ENCODE measurements at places on chromosomes 6 and 20.
A peak's percentile ranks its signal among the peaks of the same experiment; 100 is the strongest.

DNA sequence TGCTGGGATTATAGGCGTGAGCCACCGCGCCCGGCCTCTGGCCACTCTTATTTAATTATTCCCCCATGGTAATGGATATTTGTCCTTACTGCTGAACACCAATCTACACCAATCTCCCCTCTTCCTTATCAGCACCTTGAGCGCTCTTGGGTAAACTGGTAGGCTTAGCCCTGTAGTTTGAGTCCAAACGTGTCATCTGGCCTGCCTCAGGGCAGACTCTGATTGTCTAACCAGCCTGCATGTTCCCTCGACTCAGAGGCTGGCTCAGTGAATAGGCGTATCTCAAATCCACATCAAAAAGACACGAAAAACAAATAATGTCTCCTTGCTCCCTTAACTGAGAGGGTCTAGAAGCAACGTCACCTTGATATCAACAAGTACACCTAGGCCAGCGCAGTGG is 260.9 kb downstream of the TFAP2C start:
- DNase-seq: no peak

- DNase-seq: peak; percentile 92
Observed at GRCh38 chr6:137218917-137219663, at the start of gene IFNGR1. Gene IFNGR1, minus strand, starts transcription at chr6:137219385. Its CDS starts 58 bp downstream, at chr6:137219327.

- DNase-seq: no peak
Observed at GRCh38 chr6:166474721-166475565, 92.2 kb upstream of the MPC1 start.

- DNase-seq: no peak
Observed at GRCh38 chr6:129188306-129188705, 305.4 kb downstream of the LAMA2 start.

GRCh38 chr20:5680192-5680591 is 70.0 kb upstream of the SHLD1 start:
- DNase-seq: no peak

GRCh38 chr6:54992789-54993188 is 146.2 kb downstream of the FAM83B start:
- no peak for DNase-seq

- DNase-seq: no peak
Observed at GRCh38 chr6:112296122-112296521, 41.8 kb upstream of the LAMA4 start.

DNA sequence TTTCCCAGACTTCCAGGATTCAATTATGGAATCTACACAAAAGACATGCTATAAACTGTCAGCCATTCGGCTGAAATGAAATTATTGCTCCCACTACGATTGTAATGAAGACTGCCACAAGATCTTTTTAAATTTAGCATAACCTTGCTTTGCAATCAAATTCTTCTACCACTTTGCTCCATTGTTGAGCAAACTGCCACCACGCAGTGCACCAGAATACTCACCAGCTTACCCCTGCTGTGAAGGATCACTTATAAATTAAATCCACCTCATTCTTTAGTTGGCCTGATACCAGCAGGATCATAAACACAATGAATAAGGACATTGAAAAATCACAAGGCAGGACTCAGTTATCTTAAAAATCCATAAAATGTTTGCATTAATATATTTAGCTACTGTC is 151.8 kb upstream of the PRND start:
- DNase-seq: peak; percentile 3

GRCh38 chr6:5197084-5197483 is 63.7 kb downstream of the LYRM4 start:
- no peak for DNase-seq

DNA sequence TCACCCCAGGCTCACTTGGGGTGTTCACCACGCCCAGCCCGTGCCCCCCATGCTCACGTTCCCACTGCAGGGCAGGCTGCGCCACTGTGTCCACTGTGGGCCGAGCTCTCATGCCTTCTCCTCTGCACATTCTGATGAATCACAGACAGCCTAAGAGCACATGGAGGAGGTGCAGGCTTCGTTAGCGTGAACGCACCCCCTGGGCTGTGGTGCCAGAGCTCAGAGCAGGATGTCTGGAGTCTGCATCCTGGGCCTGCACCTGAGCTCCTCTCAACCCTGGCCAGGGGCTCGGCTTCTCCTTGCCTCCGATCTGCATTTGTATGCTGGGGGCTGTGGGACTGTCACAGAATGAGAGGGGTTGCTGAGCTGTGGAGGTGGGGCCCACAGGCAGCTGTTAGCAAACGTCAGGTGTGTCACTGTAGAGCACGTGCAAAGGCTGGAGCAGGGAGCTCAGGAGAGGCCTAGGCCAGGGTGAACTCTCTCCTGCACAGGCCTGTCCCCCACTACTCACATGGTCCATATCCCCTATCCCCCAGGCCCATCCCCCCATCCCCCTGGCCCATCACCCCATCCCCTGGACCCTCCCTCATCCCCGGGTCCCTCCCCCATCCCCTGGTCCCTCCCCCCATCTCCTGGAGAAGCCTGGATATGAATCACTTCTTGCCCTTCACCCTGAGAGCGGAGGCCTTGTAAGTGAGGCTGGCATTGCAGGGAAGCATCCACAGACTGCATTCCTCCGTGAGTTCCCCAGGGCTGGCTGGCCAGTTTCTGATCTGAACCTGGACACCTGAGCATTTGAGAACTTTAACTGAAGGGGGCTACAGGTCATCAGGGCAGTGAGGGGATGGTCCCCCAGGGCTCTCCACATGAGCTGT is 309.5 kb downstream of the TAF4 start:
- no peak for DNase-seq

DNA sequence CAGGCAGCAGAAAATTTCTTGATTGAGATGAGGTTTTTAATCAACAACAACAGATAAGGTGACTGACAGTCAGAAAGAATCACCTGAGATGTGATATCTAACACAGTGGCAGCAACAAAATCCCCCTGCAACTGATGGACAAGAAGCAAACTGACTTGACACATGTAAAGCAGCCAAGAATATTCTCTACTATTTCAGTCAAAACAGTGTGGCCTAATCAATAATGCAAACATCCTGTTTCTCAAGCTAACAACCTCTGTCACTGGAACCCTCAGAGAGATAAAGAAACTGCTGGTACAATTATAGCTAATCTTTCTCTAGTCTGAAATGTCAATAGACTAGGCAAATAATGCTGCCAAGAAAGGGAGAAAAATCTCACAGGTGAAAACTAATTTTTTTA is 4.6 kb upstream of the CGA start:
- DNase-seq: no peak

- DNase-seq: no peak
Observed at GRCh38 chr20:38997622-38998021, 35.5 kb downstream of the DHX35 start.

DNA sequence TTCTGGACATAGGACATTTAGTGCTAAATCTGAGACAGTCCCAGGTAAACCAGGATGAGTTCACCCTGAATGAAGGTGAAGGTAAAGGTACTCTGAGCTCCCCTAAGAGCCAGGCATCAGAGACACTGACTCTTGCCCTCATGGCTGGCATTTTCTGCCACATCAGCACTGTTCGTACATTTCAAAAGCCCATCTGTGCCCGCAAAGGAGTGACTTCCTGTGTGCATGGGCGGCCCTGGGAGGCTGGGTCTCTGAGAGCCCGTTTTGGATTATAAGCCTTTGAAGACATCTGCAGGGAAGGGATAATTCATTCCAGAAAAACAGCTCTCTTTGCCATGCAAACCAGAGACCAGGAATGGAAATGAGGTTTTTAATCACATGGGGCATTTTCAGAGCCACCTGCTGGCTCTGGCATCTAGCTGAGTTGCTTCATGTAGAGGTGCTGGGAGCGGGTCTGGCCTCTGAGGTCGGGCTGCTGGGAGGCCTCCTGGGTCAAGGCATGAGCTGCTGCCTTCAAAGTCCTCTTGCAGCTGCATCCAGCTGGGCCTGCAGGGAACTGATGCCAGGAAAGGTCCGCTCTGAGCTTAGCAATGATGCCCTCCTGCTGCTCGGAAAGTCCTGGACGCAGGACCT is 348.3 kb downstream of the DHX35 start:
- DNase-seq: no peak

- DNase-seq: no peak
Observed at GRCh38 chr6:6915219-6915618, 192.5 kb upstream of the RREB1 start.

GRCh38 chr6:89217299-89217910 is at the start of gene GABRR1:
Gene GABRR1, minus strand, starts transcription at chr6:89217358. Its CDS starts 36 bp downstream, at chr6:89217322.
- no peak for DNase-seq

DNA sequence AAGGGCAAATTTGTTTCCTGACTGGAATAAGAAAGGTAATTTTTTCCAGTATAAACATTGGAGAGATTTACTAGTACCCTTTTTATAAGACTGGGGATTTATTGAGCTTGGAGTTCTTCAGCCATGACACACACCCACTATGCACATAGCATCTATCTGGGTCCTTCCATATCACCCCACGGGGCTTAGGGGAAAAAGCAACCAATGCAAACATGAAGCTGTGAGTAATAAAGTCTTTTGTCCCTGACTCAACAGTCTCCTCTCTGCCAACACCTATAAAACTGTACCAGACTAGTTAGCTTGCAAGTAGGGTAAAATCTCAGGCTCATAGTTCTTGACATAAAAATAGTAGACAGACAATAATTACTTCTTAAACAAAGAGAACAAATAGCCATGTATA is 23.4 kb downstream of the COL21A1 start:
- no peak for DNase-seq

- DNase-seq: peak; percentile 49
Observed at GRCh38 chr20:18421608-18422007, 45.2 kb downstream of the DZANK1 start.

GRCh38 chr6:313917-314316 is 21.6 kb downstream of the DUSP22 start:
- DNase-seq: no peak

- DNase-seq: no peak
Observed at GRCh38 chr20:6613280-6613861, 154.1 kb upstream of the BMP2 start.

DNA sequence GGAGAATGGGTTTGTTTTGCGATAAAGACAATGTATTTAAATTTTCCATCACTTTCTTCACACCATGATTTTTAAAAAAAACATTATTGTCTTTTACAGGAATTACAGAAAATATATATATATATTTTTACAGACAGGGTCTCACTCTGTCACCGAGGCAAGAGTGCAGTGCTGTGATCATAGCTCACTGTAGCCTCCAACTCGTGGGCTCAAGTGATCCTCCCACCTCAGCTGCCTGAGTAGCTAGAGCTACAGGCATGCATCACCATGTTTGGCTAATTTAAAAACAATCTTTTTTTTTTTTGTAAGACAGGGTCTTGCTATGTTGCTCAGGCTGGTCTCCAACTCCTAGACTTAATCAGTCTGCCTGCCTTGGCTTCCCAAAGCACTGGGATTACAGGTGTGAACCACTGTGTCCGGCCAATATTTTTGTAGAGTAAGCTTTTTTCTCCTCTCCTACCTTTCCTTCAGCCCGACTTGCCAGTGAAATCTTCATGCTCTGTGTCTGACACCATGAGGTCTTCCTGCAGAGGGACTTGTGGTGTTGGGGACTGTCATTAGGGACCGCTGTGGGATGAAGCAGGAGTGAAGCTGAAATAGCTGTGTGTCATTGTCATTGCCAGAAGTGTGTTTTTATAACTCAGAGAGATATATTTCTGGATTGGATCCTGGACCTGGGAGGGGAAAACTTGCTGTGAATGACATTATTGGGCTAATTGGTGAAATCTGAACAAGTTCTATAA is 13.2 kb downstream of the DSP start:
- no peak for DNase-seq

Data from NCI-H345 (cell line).